Activated CD4-positive, alpha-beta T cell treated with anti-CD3 and anti-CD28 coated beads, Interleukin-2, amount 50 U/mL, for 4 hours (primary cell): ENCODE measurements at places on chromosomes 6 and 20.

- DNase-seq, result no peak
Measured at GRCh38 chr20:46268131-46268614, 40.1 kb downstream of the CDH22 start.

DNA sequence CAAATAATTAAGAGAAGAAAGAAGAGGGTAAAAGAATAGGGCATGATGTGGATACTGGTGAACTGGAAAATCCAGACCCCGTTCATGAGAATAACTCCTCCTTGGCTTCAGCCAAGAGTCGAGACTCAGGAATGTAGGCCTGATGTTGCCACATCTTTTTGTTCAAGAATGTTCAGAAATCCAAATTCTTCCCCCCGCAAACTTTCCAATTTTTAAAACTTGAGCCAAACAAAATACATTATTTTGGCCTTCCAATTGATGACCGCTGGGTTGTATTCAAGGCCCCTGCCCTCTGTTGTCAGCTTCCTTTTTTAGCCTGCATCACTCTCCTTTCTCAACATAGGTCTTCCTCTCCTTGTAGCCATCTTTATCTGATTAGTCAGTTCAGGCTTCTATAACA, 106.1 kb downstream of the TNFAIP3 start:
- no peak for DNase-seq

- no peak for DNase-seq
Measured at GRCh38 chr6:19731282-19731681, 105.9 kb upstream of the ID4 start.

DNA sequence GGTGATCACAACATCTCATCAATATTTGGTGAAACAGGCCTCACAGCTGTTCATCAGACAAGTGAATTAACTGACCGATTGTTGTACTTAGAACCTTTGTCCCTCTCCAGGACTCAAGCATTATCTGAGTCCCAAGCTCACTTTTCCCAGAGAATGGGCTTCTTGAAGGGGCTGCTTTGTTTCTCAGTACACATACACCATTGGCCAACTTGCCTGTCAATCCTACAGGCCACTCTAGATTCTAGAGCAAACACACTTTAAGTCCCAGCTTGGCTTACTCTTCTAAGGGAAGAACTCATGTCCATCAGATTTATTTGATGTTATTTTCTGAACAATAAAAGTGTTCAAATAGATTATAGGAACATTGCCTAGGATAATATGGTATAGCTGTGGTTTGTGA, 249.5 kb downstream of the BCKDHB start:
- no peak for DNase-seq

GRCh38 chr6:170007468-170008293, 256.3 kb downstream of the ERMARD start:
- no peak for DNase-seq

DNA sequence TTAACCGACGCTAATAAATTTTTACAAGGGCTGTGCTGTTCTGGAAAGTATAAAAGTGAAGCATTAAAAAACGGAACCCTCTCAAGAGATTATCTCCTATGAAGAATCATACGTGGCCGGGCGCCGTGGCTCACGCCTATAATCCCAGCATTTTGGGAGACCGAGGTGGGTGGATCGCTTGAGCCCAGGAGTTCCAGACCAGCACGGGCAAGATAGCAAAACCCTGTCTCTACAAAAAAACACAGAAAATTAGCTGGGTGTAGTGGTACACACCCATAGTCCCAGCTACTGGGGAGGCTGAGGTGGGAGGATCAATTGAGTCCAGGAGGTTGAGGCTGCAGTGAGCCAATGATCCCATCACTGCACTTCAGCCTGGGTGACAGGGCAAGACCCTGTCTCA, 83.4 kb downstream of the GMPR start:
- DNase-seq, result no peak

GRCh38 chr20:4509825-4510522, 211.7 kb upstream of the PRND start:
- DNase-seq, result no peak

DNA sequence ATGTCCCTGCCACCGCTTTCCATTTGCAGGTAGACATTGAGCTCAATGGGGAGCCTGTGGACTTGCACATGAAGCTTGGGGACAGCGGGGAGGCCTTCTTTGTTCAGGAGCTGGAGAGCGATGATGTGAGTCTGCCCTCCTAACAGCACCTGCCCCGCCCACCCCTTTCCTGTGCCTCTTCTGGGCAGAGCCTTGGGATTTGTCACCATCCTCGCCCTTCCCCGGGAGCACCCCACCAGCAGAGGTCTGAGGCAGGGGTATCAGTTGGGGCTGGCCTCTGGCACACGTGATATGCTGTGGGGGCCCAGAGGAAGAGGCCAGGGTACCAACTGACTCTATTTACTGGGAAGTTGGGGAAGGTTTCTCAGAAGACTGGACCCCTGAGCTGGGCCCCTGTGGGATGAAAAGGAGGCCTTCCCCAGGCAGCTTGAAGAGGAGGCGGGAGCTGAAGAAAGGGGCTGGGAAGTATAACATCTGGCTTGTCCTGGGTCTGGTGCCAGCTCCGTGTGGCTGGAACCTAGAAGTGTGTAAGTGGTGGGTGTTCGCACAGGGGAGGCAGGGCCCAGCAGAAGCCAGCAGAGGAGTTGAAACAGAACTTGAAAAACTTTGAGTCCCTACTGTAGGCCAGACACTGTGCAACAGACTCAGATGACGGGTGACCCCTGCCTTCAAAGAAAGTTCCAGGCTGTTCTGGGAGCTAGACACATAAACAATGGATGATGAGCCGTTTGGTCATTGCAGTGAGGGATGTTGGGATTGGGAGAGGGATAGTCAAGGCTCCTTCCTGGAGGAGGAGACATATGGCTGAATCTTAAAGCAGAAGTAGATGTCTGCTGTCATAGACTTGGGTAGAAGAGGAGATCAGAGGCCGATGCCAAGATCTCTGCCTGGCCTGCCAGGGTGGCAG, 7.2 kb downstream of the LPIN3 start:
- DNase-seq, result no peak

- no peak for DNase-seq
Measured at GRCh38 chr20:54346276-54346675, 129.1 kb upstream of the DOK5 start.

GRCh38 chr20:22324505-22324904, 259.9 kb downstream of the FOXA2 start:
- no peak for DNase-seq

DNA sequence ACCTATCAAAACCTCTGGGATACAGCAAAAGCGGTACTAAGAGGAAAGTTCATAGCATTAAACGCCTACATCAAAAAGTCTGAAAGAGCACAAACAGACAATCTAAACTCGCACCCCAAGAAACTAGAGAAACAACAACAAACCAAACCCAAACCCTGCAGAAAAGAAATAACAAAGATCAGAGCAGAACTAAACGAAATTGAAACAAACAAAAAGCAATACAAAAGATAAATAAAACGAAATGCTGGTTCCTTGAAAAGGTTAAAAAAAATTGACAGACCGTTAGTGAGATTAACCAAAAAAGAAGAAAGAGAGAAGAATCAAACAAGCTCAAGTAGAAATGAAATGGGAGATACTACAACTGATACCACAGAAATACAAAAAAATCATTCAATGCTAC, 302.3 kb downstream of the RNGTT start:
- no peak for DNase-seq

GRCh38 chr20:10228330-10228729, 9.7 kb downstream of the SNAP25 start:
- DNase-seq, result no peak

- DNase-seq, result no peak
Measured at GRCh38 chr6:31969712-31970603, 2.0 kb downstream of the DXO start.

DNA sequence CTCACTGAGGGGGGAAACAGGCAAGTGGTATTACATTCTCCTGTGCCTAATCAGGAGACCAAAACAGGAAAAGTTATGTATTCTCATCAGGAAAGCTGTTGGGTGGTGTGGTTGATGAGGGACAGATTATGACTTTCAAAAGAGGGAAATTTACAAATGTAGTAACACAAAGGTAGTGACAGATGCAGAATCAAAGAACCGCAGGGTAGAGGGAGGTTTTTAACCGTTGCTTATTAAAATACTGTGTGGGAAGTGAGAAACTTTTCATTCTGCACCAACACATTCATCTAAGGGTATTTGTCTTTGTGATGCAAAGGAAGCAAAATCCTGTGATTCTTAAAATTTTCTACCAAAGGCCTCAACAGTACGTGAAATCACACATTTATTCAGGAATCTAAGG, 288.2 kb upstream of the MAN1A1 start:
- no peak for DNase-seq

DNA sequence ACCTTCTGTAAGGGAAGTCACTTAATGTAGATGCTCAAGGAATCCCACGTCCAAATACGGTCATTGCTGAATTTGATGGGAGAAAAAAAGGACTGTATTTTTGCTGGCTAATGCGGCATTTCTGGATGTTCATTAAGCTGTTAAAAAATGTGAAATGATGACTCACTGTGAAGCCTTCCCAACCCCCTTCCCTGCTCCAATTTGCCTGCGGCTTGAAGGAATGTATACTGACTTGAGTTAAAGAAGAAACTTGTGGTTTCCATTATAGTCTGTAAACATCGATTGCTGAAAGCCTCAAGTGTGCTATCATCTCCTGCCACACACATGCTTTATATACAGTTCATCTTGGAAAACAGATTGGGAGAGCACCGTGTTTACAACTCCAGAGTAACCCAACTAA, 249.1 kb upstream of the JAG1 start:
- DNase-seq, result no peak

DNA sequence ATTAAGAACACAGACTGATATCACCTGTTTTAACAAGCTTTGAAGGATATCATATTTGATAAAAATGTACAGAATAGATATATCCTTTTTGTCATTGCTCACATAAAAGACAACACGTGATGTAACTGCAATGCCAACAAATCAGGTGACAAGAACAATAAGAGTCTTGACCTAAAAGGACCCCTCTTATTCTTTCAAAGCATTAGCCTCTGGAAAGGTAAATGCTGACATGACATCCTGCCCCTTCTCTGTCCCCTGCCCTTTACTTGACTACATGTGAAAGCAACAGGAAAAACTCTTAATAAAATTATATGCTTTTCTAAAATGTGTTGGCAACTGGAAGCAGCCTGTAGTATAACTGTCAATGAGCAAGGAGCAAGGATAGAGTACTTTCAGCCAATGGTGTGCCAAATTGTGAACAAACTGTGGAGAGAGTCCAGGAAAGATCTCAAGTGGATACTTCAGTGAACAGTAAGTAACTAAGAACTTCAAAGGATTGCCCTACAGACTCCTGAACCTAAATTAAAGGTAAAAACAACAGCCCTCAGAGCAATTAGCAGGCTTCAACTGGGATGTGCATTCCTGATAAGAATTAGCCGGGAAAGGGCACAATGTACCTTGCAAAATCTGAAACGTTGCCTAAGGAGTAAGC, 16.3 kb downstream of the PTPRK start:
- DNase-seq, result no peak

- DNase-seq, result no peak
Measured at GRCh38 chr20:25283221-25283951, 35.5 kb downstream of the PYGB start.

DNA sequence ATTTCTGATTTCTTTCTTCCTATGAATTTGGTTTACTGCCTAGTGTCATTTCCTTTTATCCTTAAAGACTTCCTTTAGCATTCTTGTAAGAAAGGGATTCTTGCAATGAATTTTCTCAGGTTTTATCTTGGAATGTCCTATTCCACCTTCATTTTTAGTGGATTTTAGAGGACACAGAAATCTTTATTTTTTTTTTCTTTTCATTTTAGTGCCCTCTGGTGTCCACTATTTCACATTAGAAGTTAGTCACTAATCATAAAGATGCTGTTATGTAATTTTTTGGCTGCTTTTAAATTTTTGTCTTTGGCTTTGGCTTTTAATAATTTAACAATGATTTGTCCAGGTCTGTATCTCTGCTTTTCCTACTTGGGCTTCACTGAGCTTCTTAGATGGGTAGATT, 28.1 kb downstream of the LMBRD1 start:
- no peak for DNase-seq

DNA sequence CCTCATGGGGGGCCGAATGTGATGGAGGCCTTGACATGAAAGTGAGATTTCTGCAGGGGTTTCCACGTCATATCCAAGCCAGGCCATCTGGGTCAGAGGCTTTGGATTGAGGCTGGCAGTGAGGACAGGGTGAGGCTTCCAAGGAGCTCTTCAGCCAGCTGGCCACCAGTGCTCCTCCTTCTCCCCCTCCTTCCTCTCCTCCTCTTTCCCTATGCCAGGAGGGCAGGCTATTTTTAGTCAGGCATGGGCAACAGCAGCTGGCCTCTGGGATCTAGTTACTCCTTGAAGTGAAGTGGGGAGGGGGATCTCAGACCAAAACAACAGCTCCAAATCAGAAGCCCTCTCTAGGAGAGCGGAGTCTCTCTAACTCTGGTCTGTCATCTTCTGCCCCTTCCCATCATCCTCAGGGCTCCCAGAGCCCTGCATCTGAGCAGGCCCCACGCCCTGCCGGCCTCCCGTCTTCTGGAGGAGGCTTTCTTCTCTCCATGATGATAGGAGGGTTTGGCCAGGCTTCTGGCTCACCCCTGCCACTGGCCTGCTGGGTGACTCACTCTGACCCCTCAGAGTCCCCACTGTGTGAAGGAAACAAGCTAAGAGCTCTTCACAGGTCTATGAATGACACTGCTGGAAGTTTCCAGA, 612 bp downstream of the TNNC2 start:
- no peak for DNase-seq

DNA sequence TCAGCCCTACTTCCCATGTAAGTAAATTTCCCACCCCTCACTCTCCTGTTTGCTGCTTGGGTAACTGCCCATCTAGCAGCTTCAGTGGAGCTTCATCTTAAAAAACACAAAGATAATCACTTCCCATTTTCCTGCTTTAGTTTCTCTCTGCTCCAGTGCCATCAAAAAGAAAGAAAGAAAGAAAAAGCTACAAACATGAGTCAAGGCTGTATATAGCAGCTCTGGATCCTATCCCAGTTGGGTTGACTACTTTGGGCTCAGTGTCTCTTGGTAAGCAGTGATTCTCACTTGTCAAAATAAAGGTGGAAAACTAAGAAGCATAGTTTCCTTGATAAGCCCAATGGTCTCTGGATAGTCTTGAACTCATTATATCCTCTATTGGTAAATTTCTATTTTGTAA, 48.7 kb upstream of the SRPK1 start:
- DNase-seq, result no peak

DNA sequence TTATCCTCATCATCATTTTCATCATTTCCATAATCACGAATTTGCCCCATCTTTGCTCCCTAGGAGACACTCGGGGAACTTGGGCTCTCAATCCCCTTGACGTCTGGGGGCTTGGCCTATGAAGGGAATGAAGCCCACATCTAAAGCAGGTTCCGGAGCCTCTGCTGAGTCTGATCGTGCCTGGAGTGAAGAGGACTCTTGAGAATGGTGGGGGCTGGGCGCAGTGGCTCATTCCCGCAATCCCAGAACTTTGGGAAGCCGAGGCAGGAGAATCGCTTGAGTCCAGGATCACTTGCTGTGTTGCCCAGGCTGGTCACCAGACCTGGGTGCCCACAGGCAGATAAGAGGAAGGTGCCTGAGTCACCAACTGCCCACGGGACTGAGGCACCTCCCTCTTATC, 114.5 kb downstream of the SYCP2 start:
- DNase-seq, result no peak

- no peak for DNase-seq
Measured at GRCh38 chr20:9485614-9486340, 28.6 kb upstream of the LAMP5 start.
